Foreskin keratinocyte (primary cell): ENCODE measurements at places on chromosomes 5 and 9.

DNA sequence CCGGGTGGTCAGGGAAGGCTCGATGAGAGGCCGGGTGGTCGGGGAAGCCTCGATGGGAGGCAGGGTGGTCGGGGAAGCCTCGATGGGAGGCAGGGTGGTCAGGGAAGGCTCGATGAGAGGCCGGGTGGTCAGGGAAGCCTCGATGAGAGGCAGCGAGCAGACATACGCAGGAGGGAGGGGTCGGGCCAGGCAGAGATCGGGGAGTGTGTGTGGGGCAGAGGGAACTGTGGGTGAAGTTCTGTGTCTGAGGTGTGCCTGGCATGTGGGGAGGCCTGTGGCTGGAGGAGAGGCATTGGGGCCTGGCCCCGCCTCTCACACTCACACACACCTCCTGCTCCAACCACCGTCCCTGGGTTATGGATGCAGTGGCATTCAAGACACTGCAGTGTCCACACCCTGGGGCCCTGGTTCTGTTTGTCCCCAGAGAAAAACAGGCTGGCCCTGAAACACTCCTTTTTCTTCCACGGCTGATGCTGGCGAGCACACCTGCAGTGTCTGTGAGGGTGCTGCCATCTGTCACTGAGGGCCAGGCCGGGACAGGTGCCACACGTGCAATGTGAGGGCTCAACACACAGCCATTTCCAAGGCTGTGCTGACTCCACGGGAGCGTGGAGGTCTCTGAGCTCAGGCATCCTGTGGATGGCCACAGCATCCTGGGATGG, 6.5 kb upstream of the PLEKHG4B start:
- no peak for DNase-seq

- no peak for DNase-seq
These were observed 2.8 kb downstream of the CMBL start for GRCh38 chr5:10304932-10305331.

- peak; percentile 0 for DNase-seq
These were observed 188.6 kb downstream of the CYLC2 start for GRCh38 chr9:103183701-103184171.

DNA sequence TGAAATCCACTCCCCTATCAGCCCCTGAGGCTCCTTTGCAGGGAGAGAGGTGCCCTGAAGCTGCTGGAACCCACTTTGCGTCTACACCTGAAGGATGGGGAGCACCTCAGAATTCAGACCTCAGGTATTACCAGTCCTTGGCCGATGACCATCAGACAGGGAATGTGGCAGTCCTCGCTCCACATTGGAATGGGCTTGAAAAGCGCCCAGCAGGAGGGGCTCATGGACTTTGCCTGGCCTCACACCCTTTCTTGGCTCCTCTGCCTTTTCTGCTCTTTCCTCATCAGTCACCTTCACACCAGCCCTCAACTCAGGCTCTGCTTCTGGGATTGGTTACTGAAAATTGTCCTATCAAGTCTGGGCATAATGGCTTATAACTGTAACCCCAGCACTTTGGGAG, 83.9 kb downstream of the BARX1 start:
- DNase-seq, result no peak

DNA sequence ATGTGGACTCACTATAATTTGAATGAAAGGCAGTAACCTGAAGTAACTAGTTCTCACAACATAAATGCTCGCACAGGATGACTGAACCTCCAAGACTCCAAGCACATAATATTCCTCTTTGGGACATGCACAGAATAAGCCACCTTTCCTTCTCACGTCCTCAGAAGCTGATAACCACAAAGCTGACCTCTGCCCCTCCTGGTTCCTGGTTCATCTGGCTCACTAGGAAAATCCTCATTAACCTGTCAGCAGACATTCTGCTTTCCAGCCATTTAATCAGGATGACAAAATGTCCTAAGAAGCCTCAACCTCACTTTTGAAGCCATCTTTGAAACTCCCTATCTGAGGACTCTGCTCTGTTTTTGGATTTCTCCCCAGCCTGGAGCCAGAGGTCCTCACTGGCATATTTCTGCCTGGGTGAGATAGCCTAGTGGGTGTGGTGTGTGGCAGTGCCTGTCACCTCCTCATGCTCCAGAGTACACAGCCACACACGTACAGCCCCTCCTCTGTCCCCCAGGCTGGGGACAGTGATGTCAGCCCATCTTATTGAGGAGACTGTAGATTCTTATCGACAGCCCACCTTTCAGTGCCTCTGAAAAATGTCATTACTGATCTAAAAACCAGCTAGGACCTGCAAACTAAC, 10.3 kb downstream of the ANKH start:
- DNase-seq, result no peak
